Stimulated activated CD4-positive, alpha-beta T cell treated with anti-CD3 and anti-CD28 coated beads, TNF-alpha, amount 100 ng/mL, for 1 hour (primary cell): ENCODE measurements at places on chromosomes 12 and 14.

- no peak for DNase-seq
Observed at GRCh38 chr14:66649498-66649897, 141.6 kb downstream of the GPHN start.

- no peak for DNase-seq
Observed at GRCh38 chr12:81294325-81295190, 216.7 kb downstream of the ACSS3 start.

- no peak for DNase-seq
Observed at GRCh38 chr14:67610491-67610890, 9.2 kb upstream of the ARG2 start.

GRCh38 chr12:68648179-68648578 lies 37.5 kb downstream of the RAP1B start:
- DNase-seq: no peak
